ENCODE measurements at places on chromosomes 11 and 22. TPM values are rescaled to one million over a fixed set of nuclear protein-coding genes. Genes with fewer than 3 reads are reported as not detected.

RAB39A gene
- polyA plus RNA-seq = 0.18 TPM

MRGPRX3 gene
- not detected for polyA plus RNA-seq

MMP8 gene
- polyA plus RNA-seq = not detected

COMT gene
- polyA plus RNA-seq = 343 TPM

RAG1 gene
- polyA plus RNA-seq = 0.08 TPM

SEZ6L gene
- polyA plus RNA-seq = 0.10 TPM

NPTXR gene
- polyA plus RNA-seq = 1.1 TPM

IL18 gene
- 0.28 TPM for polyA plus RNA-seq

MAPK12 gene
- polyA plus RNA-seq = 118 TPM

MMP12 gene
- 2.0 TPM for polyA plus RNA-seq

WT1 gene
- 0.15 TPM for polyA plus RNA-seq

ABCC8 gene
- polyA plus RNA-seq = 0.71 TPM

TPBGL gene
- 0.03 TPM for polyA plus RNA-seq

MAJIN gene
- polyA plus RNA-seq = not detected

CTSF gene
- polyA plus RNA-seq = 57.2 TPM

TMPRSS4 gene
- polyA plus RNA-seq = not detected

NOX4 gene
- 2.2 TPM for polyA plus RNA-seq

SOX6 gene
- polyA plus RNA-seq = 0.03 TPM

CXCR5 gene
- not detected for polyA plus RNA-seq

OR2AG1 gene
- not detected for polyA plus RNA-seq

EFEMP2 gene
- polyA plus RNA-seq = 203 TPM

KIF18A gene
- 3.9 TPM for polyA plus RNA-seq

RASD2 gene
- 0.13 TPM for polyA plus RNA-seq

SAA4 gene
- not detected for polyA plus RNA-seq

SCGB2A2 gene
- not detected for polyA plus RNA-seq

GLYAT gene
- polyA plus RNA-seq = not detected

DEFB131B gene
- not detected for polyA plus RNA-seq

CARD10 gene
- polyA plus RNA-seq = 14.5 TPM

Data from SK-N-SH (cell line).